DMS153 (cell line): ENCODE measurements at places on chromosomes 6 and 20.

DNA sequence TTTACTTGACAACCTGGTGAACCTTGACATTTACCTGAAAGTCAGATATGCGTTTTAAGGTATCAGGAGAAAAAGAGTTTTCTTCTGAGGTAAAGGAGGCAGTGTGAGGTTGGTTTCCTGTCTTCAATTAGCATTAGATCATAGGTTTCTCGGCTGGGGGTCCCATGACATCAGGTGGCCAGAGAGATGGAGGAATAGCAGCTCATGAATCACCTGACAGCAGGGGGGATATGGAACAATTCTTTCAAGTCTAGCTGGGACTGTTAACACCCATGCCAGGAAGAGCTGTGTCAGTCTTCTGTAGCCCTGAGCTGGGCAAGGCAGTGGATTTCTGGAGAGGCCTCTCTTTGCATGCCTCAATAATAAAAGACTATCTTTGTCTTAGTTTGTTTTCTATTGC, 108.0 kb upstream of the TMEM170B start:
- DNase-seq: no peak

DNA sequence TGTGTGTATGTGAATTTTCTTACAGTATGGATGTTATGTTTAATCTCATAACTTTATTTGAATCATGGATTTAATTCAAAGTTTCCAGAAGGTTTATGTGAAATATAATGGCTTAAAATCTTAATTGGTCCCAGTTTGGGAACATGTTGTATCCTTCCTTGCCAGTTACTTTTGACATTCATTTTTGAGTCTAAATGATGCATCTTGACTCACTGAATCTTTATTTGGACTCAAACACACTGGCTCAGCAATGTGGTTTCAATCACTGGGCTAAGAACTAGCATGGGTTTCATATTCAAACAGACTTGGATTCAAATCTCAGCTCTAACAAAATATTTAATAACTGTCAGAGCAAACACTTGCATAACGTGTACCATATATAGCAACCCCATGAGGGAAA, 25.9 kb upstream of the TFAP2B start:
- DNase-seq: no peak

DNA sequence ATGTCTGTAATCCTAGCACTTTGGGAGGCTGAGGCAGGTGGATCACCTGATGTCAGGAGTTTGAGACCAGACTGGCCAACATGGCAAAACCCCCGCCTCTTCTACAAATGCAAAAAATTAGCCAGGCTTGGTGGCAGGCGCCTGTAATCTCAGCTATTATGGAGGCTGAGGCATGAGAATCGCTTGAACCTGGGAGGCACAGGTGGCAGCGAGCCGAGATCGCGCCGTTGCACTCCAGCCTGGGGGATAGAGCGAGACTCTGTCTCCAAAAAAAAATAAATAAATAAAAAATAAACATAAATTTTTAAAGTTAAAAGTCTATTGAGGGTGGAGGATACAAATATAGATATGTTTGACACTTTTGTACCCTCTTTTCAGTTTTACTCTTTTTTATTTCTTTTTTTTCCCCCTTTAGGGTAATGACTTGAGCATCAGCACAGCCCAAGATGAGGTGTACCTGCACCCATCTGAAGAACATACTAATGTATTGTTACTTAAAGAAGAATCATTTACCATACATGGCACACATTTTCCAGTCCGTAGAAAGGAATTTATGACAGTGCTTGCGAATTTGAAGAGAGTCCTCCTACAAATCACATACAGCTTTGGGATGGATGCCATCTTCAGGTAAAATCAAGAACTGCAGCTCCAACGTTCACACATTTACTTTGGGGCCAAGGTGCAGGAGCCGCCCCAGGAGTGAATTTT, 368.9 kb downstream of the LAMA2 start:
- peak; percentile 9 for DNase-seq

DNA sequence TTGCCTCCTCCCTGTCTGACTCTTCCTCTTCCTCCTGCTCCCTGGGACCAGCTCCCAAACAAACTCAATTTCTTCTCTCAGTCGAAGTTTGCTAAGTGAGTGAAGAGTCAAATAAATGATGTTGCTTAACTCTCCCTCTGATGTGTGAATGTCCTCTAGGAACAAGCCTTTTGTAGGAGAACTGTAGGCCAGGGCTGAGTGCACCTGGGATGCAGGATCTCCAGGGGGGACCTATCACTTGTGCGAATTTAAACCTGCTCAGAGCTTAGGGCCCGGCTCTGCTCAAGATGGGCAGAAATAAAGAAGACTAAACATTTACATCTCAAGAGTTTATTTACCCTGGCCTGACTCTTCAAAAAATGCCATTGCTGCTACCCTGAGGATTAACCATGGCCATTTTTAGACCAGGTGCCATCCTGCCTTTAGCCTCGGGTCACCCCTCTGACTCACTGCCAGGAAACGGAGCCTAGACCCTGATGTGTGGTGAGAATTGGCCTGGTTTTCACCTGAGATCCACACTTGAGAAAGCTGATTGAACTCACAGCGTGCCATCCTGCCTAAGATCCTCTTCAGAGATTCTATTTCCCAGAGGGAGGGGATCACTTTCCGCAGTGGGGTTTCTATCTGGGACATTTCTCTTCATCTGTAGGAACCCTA, 63.6 kb upstream of the CD93 start:
- no peak for DNase-seq

DNA sequence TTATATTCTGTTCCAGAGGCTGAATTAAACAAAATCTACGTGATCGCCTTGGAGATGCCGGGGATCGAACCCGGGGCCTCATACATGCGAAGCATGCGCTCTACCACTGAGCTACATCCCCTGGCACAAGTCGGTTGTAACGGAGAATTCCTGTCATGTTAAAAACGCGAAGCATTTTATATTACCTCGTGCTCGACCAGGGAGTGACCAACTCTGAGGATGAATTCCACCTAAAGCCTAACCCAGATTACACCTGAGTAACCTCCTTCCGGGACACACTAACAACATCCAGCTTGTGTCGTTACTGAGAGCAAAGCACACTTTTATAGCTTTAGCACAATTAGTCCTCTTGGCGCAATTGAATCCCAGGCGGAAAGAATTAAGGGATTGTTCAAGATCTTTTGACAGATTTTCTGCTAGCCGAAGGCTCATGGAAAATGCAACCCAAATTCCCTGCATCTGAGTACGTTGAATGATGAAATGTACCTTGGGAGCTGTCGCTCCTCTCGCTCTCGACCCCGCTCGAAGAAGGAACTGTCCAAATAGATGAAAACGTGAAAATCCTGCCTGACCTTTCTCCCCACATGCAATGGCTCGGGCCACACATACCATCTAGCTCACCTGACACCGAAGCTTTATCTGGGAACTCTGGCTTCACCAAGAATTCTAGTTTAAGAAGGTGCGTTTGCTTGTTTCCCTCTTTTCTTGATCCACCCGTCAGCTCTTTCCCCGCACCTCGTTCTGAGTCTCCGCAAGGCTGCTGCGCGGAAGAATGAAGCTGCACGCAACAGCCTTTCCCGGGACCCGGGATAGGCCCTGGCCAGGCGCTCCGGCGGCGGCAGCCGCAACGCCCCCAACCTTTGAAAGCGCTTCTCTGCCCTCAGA, 148.3 kb downstream of the GPX5 start:
- DNase-seq: no peak

- DNase-seq: no peak
These were observed 144.6 kb upstream of the RNF24 start for GRCh38 chr20:4159765-4160490.

GRCh38 chr6:135535989-135536414, 38.5 kb upstream of the AHI1 start:
- peak; percentile 19 for DNase-seq

DNA sequence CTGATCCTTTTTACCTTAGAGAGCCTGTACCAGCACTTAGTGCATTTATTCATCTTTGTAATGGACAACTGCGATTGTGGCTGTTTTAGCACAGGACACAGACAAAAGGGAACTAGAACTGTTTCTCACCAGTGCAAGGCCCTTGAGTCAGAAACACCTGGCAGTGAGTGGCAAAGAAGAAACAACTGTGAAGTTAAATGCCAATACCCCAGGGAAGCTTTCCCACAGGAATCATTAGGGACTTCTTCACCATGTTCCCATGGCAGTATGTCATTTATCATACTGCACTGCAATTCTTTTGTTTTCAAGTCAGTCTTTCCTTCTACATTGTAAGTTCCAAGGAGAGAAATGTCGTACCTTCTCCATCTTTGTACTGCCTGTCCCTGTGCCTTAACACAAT, 28.6 kb upstream of the CDYL start:
- DNase-seq: no peak

DNA sequence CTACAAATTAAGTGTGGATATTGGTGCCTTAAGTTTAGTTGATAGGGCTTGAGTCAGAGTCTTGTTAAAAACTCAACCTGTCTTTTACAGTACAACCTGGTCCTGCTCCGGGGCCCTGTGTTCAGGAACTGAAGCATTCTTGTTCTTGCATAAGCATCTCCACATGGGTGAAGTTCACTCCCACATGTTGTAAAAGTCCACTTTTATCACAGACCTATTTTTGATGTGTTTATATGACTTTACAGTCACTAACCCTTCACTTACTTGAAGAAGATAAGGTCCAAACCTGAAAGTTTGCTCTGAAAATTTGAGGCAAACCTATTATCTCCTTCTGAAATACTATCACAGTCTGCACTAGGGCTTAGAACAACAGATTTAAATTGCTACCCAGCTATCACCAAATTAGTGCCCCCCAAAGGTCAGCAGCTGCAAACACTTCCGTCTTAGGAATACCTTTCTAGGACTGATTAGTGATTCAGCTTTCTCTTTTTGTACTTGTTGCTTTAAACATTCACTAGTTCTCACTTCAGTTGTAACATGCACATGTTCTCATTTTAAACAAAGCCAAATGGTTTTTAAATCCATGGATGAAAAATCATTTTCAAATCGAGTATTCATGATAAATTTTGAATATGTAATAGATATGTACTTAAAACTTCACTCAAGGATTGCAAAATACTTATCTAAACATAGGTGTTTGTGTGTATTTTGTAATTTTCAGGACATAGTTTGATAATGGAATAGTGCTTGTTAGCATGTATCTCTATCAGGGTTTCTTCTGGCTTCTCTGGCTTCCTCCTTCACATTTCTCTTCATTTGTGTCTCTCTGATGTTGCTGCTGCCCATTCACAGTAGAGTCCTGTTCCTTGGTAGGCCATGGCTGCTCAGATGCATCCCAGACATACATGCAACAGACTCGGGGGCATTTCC, 469.8 kb upstream of the SOX4 start:
- no peak for DNase-seq

DNA sequence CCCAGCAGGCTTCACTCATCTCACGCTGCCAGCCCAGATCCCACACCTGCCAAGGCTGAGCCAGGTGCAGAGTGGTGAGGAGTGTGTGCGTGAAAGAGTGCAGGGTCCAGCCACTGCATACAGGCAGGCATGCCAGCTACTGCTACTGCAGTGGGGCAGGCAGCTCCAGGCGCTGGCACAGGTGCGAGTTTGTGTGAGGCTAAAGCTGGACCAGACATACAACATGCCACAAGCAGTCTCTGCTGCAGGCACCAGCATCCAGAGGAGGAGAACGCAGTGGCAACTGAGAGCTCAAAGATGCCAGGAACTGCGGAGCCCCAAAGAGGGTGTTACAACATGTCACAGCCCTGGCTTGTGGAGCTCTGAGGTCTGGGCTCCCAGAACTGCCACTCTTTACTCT, 149.8 kb downstream of the EYS start:
- DNase-seq: peak; percentile 75

DNA sequence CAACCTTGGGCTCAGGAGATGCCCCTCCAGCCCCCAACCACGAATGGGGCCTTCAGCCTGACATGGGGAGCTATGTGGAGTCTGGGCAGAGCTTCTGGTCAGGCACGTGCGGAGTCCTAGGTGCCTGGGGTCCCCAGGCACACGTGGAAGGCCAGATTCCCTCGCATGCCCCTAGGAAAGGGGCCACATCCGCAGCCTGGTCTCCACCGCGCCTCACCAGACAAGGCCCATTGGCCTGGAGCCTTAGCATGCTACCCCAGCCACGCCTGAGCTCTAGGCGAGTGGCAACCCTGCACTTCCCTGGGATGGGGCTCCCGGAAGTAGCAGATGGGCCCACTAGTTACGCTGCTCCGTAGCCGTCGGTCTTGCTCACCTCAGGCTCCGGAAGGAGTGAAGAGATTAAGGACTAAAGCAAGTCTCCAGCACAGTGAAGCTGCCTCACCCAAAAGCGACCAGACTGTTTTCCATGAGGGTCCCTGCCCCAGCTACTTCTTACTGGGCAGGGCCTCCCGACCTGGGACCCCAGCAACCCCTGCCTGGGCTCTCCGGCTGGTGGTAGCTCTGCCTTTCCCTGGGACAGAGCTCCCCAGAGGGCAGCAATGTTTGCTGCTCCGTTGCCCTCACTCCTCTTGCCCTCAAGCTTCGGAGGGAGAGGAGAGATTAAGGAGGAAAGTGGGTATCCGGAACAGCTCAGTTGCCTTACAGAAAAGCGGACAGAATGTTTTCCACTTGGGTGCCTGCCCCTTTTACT, 93.2 kb upstream of the IMPG1 start:
- DNase-seq: no peak

GRCh38 chr6:20891161-20891560, 356.9 kb downstream of the CDKAL1 start:
- DNase-seq: no peak

DNA sequence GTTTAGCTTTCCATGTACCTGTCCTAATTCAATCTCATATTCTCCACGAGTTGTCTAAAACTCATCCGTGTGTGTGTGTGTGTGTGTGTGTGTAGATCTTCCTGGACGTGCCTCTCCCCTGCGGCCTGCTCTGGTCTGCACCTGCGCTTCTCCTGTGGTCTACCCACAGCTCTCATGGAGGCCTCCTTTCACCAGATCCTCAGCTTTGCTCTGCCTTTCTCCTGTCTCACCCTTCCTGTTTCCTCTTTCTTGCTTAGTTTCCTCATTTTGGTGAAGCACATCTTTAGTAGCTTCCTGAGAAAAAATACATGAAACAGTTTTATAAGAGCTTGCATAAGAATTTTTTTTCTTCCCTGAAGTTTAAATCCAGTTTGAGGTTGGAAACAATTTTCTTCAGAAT, 18.1 kb downstream of the SLX4IP start:
- DNase-seq: no peak

DNA sequence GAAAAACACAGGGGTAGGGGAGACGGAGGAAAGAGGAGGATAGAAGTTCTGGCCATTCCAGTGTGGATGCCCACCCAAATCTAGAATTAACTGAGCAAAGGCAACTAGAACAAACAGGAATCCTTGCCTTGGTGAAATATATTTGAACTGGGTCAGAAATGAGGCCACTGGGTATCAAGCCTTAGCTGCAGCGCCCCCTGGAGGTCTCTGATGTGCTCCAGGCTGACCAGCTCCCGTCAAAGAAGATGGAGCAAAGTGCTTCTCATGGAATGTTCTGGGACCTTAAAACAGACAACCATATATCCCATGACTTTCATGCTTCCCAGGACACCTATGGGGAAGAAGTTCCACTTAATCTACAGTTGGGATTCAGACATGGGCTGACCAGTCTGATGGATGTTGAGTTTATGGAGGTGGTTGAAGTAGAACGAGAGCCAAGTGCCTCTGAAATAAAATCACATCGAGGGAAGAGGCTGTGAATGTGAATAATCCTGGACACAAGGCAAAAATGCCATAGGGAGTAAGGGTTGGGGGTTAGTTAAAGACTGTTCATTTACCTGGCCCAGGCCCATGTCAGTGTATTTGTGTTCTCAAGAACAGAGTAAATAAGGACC, 50.4 kb downstream of the HLA-DPB1 start:
- no peak for DNase-seq

GRCh38 chr6:160929831-160930230, 61.7 kb upstream of the MAP3K4 start:
- no peak for DNase-seq
